NCI-H524 (cell line): ENCODE measurements at places on chromosomes 3 and 15.

GRCh38 chr15:85580879-85581278 is 200.5 kb downstream of the AKAP13 start:
- DNase-seq, result no peak

DNA sequence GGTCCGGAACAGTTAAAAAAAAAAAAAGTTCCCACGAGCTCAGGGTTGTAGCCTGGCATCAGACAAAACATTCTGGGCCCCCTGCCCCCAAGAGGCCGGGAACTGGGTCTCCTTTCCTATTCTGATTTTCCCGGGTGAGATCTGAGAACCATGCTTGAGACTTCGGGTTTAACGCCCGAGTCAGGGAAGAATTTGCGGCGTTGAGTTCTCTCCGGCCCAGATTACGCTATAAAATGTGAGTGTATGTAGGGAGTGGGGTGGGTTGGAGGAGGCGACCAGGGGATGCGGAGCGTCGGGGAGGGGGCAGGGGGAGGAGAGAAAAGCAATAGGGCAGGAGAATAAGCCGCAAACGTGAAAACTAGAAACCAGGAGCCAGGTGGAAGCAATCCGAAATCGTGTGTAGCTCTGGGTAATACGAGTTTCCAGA is 2.7 kb downstream of the ZIC1 start:
- no peak for DNase-seq

DNA sequence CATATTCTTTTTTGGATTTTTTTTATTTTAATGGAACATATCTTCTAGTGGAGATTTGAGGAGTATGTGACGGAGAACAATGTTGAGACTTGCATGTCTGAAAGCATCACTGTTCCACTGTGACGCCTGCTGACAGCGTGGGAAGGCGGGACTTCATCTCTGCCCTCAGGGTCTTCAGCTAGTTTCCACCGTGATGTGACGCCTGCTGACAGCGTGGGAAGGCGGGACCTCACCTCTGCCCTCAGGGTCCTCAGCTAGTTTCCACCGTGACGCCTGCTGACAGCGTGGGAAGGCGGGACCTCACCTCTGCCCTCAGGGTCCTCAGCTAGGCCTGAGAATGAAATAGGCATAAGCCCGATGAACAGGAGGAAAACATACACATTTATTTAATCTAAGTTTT is 70.7 kb downstream of the LMLN start:
- DNase-seq, result no peak

DNA sequence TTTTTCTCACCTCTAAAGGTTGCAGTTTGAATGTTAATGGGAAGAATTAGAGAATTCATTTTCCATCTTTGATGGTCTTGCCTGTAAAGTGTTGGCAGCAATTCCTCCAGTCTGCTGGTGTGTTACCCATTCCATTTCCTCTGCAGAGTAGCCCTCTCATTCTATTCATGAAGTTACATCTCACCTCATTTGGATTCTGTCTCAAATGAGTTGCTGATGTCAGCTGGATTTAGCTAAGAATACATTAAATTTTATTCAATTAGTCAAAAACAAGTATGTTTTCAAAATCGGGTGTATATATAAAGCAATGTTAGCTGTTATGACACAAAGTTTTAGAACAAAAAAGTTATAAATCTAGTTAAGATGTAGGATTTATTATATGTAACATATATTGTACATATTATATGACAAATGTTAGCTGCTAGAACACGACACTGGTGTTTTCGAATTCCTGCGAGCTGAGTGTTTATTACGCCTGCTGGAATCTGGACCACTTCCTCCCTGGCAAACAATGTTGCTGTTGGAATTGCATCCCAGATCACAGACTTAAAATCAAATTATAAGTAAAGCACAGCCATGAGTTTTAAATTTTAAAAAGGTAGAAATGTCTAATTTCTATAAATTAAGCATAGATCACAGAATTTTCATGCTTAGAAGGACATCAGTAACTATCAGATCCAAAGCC is 516.2 kb downstream of the OCA2 start:
- no peak for DNase-seq

- DNase-seq, result no peak
Observed at GRCh38 chr15:89205991-89206585, 15.3 kb downstream of the RLBP1 start.

- DNase-seq, result no peak
Observed at GRCh38 chr15:83842281-83842680, 188.4 kb downstream of the ADAMTSL3 start.

DNA sequence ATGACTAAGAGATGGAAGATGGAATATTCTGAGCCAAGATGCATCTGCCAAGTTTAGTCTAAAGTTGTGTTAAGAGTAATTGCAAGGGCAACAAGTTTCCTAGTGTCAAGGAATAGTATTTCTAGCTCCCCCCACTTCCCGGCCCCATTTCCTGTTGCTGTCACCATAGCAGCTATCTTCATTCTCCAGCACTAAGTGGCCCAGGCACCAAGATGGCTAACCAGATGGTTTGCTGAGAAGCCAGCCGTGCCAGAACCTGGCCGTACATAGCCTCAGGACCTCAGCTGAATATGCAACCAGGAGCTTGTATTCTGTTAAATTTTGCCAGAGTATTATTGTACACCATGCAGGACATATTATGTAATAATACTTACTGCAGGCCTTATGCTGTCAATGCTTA is 108.8 kb upstream of the UMPS start:
- DNase-seq, result no peak

- DNase-seq, result no peak
Observed at GRCh38 chr3:194148383-194148782, 12.4 kb downstream of the HES1 start.
